Stimulated activated naive CD4-positive, alpha-beta T cell (primary cell): ENCODE measurements at places on chromosomes 1 and 21.

DNA sequence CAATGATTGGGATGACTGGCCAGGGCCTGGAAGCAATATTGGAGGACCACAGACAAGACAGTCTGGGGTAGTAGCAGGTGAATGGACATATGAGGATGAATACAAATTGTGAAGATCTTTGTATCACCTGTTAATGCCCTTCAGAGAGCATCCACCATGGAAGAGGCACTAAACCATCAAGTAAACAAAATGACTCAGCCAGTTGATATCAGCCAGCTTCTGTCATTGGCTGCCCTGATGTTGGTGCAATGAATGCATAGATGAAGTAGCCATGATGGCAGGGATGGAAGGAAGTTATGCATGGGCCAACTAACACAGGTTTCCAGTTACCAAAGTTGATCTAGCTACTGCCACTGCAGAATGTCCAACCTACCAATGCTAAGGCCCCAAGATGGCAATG is 16.1 kb upstream of the ERI3 start:
- no peak for DNase-seq

GRCh38 chr1:5637171-5637570 is 355.1 kb downstream of the NPHP4 start:
- no peak for DNase-seq

GRCh38 chr1:157142765-157143423 is 4.7 kb upstream of the ETV3 start:
- no peak for DNase-seq

DNA sequence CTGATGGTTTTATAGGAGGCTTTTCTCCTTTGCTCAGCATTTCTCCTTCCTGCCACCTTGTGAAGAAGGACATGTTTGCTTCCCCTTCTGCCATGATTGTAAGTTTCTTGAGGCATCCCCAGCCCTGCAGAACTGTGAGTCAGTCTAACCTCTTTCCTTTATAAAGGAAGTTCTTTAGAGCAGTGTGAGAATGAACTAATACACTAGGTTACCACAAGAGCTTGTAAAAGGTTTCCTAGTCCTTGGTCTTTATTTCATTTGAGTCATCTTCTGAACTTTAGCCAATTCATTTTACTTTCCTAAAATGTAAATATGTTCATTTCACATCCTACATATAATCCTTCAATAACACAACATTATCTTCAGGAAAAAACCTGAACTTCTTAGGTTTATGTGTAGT is 365.3 kb downstream of the HHIPL2 start:
- no peak for DNase-seq
